ENCODE measurements at places on chromosomes 2 and 18. TPM values are rescaled to one million over a fixed set of nuclear protein-coding genes. Genes with fewer than 3 reads are reported as not detected.

DNA sequence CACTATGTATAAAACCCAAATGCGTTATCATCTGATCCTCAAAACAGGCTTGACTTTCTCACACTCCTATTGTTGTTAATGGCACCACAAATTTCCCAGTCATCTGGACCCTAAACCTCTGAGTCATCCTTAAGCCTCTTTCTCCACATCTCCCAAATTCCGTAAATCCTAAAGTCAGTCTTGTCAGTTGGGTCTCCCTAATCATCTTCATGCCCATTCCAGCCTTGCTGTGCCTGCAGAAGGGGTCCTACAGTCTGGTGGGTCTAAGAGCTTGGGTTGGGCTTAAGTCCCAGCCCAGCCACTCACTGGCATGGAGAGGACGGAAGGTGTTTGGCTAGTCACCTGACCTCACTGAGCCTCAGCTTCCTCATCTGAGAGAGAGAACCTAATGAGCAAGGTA is 265.1 kb upstream of the SIX3 start:
- DNase-seq: no peak

CHN1 gene
- not detected for polyA plus RNA-seq

GRCh38 chr18:69945220-69946114 is 2.2 kb downstream of the CD226 start:
- DNase-seq: no peak

PCGF1 gene
- polyA plus RNA-seq: 10.1 TPM

- no peak for DNase-seq
Observed at GRCh38 chr2:57902578-57902977, 144.0 kb upstream of the VRK2 start.

GRCh38 chr2:195395362-195395761 is 261.7 kb upstream of the SLC39A10 start:
- no peak for DNase-seq

DNA sequence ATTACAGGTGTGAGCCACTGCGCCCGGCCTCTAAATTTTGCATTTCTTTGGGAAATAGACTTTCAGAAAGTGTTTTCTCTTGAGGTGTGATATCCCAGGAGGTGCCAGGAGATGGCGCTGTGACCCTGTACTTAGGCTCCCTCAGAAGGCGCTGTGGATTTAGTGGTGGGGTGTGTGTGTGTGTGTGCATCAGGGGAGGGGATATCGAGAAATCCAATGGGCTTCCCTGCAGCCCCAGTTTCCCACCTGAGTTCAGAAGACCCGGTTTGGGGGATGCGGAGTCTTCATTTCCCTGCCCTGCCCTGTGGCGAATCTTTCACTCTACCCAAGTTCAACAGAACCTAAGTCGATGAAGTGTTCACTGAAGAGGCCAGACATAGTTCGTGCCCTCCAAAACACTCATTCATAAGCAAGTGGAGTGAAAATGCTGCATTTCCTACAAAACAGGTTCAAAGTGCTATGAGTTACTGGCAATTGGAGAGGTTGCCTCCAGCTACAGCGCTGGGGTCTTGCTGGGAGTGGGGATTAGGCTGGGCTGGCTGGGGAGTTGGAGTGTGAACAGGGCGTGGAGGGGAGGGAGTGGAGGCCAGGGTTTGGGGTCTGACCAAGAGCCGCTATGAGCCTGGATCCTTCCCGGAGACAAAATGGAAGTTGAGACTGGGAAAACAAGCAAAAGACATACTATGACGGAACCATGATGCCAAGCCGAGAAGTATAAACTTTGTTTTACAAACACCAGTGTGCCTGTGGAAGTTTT is 6.5 kb upstream of the WNT6 start:
- peak; percentile 62 for DNase-seq

CDK5R2 gene
- not detected for polyA plus RNA-seq

All from naive B cell (primary cell).